ENCODE measurements at places on chromosomes 7 and 10.

- no peak for DNase-seq
Measured at GRCh38 chr10:132743925-132744490, 41.9 kb downstream of the NKX6-2 start.

- no peak for DNase-seq
Measured at GRCh38 chr7:15015545-15016314, 113.2 kb upstream of the DGKB start.

DNA sequence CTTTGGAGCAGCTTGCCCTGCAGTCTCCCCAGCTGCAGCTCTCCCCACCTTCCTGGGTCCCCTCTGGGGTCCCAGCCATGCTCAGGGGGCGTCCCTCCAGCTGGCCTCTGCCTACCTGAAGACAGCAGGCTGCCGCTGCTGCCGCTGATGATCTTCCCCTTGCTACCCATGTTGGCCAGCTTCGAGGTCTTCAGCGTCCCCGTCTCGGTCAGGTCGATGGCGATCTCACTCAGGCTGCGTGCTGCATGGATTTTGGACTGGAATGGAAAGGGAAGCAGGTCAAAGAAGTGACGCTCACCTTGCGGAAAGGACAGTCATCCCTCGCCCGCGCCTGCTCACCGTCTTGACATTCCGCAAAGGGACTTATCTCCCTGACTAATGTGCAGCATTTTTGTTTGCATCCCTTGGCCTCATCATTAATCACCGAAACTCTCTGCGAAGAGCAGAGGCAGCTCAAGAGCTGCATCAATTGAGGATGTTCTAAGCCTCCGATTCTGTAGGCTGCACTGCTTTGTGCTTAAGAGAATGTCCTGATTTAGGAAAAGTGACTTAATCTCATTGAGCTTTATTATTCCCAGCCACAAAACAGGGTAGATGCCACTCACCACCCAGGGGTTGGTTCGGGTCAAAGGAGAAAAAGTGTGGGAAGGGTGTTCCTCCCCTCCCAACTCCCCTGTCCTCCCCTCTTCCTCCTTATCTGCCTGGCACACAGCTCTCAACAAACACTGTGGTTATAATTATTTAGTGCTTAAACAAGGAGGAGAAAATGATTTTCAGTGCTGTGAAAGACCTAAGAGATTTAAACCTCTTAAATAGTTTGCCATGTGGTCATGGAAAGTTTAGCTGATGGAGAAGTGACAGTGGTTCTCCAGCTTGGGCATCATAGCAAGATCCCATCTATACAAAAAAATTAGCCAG, 107.3 kb downstream of the PRPF18 start:
- DNase-seq, result no peak

DNA sequence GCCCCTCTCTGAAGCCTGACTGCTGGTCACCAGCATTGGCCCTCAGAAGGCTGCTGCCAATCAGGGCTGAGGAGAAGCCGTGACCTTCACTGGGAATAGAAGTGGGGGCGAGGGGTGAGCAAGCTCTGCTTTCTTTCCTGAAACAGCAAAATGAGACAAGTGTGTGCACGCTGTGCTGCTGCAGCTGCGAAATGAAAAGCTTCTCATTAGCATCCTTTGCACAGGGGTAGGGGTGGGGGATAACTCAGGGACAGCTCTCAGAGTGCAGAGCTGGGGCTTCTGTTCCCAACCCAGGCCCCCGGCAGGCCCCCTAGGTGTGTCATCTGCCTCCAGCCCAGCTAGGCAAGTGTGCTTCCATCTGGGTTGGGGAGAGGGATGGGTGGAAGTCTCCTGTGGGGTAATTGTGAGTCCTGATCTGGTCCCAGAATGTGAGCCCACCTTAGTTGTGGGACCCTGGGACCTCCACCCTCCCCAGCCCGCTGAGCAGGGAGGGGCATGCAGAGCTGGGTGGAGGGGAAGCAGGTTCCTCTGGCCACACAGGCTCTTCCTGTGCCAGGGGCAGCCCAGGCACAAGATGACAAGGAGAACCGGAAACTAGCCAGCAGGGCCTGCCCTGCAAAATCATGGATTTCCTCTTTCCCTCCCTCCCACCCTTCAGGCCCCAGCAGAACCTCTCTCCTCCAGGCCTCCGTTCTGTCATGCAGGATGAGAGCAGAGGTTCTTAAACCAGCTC, 22.2 kb downstream of the ZNF467 start:
- DNase-seq, result no peak

- DNase-seq, result no peak
Measured at GRCh38 chr7:97218767-97219166, 101.3 kb downstream of the SDHAF3 start.
